ENCODE measurements at places on chromosomes 3 and 15.
A peak's percentile ranks its signal among the peaks of the same experiment; 100 is the strongest.

DNA sequence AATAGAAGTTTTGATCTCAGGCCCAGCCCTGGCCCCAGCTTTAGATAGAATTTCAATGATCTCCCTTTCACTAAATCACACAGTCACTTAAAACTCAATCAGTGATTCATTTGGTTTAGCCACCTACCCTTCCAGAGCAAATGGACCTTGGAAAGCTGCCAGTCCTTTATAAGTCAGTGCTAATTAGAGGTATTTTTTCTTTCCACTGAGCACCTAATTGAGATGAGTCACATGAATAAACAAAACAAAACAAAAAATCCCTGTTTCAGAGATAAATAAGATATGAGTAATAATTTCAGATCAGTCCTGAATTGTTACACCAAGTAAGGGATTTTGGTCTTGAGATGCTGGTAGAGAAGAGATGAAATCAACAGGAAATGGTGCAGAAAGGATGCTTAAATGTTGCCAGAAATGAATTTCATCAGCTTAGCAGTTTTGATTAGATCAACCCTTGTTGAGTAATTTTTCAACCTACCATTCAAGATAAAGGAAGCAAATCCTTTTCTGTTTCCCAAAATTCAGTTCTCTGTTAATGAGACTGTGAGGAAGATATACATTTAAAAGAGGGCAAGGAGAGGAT, 352.0 kb upstream of the COL8A1 start:
- H3K27ac ChIP-seq, result no peak overlapping the region
- no peak overlapping the region for H3K4me3 ChIP-seq
- no peaks in the 10 kb centered on the region for H3K36me3 ChIP-seq
- DNase-seq, result no peak
- H3K27me3 ChIP-seq, result no peaks in the 10 kb centered on the region
- H3K4me1 ChIP-seq, result no peaks in the 10 kb centered on the region

DNA sequence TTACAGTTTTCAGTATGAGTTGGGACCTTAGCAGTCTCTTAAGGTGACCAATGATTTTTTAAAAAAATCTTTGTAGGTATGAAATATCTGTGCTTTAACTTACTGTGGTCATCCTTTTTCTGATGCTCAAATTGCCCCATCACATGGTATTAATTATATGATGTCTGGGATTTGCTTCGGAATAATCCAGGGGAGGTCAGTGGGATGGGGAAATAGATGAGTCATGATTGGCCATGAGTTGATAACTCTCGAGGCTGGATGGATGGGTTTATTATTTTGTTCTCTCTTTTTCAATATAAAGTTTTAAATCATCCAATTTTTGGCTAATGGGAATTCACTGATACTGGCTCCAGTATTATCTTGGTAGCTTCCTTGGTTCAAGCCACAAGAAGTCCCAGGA, 370.3 kb upstream of the TPM1 start:
- no peaks in the 10 kb centered on the region for H3K4me1 ChIP-seq
- no peak overlapping the region for H3K4me3 ChIP-seq
- no peak for DNase-seq
- H3K36me3 ChIP-seq, result no peaks in the 10 kb centered on the region
- H3K27me3 ChIP-seq, result no peaks in the 10 kb centered on the region

DNA sequence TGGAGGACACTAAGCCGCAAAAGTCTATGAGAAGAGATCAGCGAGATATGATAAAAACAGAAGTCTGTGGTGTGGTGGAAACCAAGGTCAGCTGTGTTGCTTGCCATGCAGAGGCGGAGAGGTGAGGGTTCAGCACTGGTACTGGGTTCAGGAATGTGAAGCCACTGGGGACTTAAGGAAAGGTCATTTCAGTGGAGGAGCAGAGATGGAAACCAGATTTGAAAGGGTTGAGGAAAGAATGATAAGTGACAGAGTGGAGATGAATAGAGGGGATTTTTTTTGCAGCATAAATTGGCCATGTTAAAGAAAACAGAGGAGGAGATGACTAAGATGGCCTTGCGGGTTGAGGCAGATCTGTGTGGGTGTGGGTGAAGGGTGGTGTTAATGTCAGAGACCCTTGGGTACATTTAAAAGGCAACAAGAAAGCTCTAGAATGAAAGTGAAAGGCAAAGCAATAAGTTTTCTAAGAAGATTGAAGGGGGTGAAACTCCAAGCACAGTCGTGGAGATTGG, 265.5 kb downstream of the ADAMTSL3 start:
- no peaks in the 10 kb centered on the region for H3K27me3 ChIP-seq
- no peak overlapping the region for H3K27ac ChIP-seq
- H3K36me3 ChIP-seq, result no peaks in the 10 kb centered on the region
- no peak for DNase-seq
- no peaks in the 10 kb centered on the region for H3K4me1 ChIP-seq
- no peak overlapping the region for H3K4me3 ChIP-seq

DNA sequence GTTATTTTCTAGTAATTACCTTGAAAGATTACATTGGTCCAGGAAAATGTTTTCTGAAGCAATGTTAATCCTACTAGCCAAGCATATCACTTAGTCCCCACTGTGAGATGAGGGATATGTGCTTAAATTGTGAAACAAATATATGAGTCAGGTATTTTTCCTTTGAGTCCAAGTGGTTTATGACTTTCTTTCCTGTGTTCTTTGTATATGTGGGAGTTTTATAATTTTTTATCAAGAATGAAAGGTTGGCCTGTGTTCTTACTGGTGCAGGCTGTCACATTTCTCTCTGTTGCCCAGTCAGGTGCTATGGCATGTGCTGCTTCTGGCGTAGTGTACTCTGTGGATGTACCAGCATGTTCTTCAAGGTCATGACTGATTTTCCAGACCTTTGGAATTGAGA, 147.4 kb downstream of the CMSS1 start:
- no peaks in the 10 kb centered on the region for H3K27me3 ChIP-seq
- H3K4me1 ChIP-seq, result peaks cover 38% of the 10 kb centered on the region
- no peak for DNase-seq
- H3K4me3 ChIP-seq, result no peak overlapping the region

- no peak overlapping the region for H3K27ac ChIP-seq
- H3K4me3 ChIP-seq, result no peak overlapping the region
- DNase-seq, result no peak
- H3K27me3 ChIP-seq, result no peaks in the 10 kb centered on the region
- no peaks in the 10 kb centered on the region for H3K4me1 ChIP-seq
Measured at GRCh38 chr15:74158855-74159650, 14.5 kb upstream of the ISLR start.

- peak overlapping the region; percentile 17 for H3K27ac ChIP-seq
- peaks cover 6% of the 10 kb centered on the region for H3K4me1 ChIP-seq
- DNase-seq, result no peak
- H3K4me3 ChIP-seq, result no peak overlapping the region
- H3K27me3 ChIP-seq, result no peaks in the 10 kb centered on the region
Measured at GRCh38 chr3:38247366-38248035, 18.1 kb upstream of the SLC22A13 start.

DNA sequence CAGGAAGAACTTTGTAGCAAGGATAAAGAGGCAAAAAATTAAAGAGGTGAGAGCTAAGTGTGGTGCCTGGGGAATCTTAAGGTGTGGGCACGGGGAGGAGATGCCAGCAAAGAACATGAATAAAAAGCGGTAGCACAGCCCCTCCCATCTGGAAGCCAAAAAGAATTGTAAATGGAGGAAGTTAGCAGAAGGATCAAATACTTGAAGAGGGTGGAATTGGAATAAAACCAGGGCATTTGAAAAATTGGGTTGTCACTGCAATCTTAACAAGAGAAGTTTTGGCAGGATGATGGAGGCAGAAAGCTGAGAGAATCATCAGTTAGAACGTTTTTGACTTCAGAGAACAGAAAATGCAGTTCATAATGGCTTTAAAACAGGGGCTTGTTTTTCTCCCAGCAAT, 2.4 kb downstream of the CCR2 start:
- no peaks in the 10 kb centered on the region for H3K4me1 ChIP-seq
- H3K27ac ChIP-seq, result no peak overlapping the region
- H3K27me3 ChIP-seq, result peaks cover 38% of the 10 kb centered on the region
- no peaks in the 10 kb centered on the region for H3K36me3 ChIP-seq
- no peak for DNase-seq

GRCh38 chr3:113802795-113803455, 35.7 kb upstream of the GRAMD1C start:
- peaks cover 59% of the 10 kb centered on the region for H3K36me3 ChIP-seq
- H3K4me1 ChIP-seq, result no peaks in the 10 kb centered on the region
- no peak overlapping the region for H3K4me3 ChIP-seq
- H3K27me3 ChIP-seq, result no peaks in the 10 kb centered on the region
- no peak for DNase-seq

DNA sequence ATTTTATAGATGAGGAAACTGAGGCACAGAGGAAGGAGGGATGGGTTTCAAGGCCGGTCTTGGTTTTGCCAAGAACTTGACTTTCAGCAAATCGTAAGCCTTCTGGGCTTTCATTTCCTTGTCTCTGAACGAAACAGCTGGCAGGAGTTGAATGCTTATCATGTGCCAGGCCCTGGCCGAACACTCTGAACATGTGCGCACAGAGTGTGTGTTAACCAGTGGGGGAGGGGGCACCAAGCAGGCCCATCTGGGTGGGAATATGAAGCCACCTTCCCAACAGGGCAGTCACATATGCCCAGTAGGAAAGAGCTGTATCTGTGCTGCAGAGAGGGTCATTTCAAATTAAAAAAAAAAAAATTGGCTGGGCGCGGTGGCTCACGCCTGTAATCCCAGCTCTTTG, 29.3 kb downstream of the ZNF710 start:
- H3K27me3 ChIP-seq, result no peaks in the 10 kb centered on the region
- H3K4me1 ChIP-seq, result peaks cover 30% of the 10 kb centered on the region
- peaks cover 6% of the 10 kb centered on the region for H3K36me3 ChIP-seq
- DNase-seq, result peak; percentile 59
- no peak overlapping the region for H3K4me3 ChIP-seq

DNA sequence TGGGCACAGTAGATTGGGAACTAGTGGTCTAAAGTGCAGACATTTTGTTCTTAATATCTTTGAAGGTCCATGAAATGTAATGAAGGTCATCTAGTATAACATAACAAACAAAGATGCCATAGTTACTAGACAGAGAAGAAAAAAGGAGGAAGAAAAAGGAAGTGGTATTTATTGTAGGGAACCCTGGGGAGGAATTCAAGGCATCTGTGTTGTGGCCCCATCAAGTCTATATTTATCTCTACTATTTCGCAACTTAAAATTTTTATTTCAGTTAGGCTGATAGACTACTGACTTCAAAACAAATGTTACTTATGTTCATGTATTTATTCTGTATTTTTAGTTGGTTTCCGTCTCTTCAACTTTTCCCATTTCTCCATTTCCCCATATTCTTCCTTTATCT, 48.9 kb upstream of the ZDHHC23 start:
- no peaks in the 10 kb centered on the region for H3K36me3 ChIP-seq
- DNase-seq, result no peak
- no peak overlapping the region for H3K27ac ChIP-seq
- H3K4me3 ChIP-seq, result no peak overlapping the region
- no peaks in the 10 kb centered on the region for H3K27me3 ChIP-seq
- H3K4me1 ChIP-seq, result peaks cover 16% of the 10 kb centered on the region

GRCh38 chr15:94083467-94084052, 147.8 kb upstream of the MCTP2 start:
- no peaks in the 10 kb centered on the region for H3K27me3 ChIP-seq
- no peak for DNase-seq
- no peak overlapping the region for H3K27ac ChIP-seq
- no peak overlapping the region for H3K4me3 ChIP-seq

DNA sequence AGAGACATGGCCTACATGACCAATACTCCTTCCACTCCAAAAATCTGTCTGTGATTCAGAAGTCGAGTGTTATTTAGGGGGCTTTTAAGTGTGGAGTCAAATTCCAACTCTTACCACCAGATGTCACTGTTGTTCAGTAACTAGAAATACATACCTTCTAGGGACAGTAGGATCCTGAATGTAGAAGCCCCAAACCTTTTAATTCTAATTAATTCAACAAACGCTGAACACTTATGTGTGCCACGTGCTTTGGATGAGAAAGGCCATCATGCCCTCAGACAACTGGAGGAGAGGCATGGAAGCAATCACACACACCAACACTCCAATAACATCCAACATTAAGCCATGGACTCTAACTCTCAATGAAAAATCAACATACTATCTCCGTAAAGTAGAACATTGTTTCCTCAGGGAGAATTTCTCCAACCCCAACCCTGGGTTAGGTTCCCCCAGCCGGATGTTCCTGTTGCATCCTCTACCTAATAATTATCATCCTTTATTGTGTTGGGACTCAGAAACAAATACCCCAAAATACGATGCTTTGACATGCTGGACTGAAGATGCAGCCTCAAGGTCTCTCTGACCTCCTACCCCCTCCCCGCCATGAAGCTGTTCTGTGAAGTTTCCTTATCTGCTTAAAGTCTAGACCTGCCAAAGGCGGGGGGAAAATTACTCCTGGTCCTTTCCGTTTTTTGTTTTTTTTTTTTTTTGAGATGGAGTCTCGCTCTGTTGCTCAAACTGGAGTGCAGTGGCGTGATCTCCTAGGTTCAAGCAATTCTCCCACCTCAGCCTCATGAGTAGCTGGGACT, 8.0 kb upstream of the CCDC13 start:
- DNase-seq, result no peak
- H3K27me3 ChIP-seq, result no peaks in the 10 kb centered on the region
- no peak overlapping the region for H3K27ac ChIP-seq
- peaks cover 27% of the 10 kb centered on the region for H3K36me3 ChIP-seq
- H3K4me3 ChIP-seq, result no peak overlapping the region
- peaks cover 27% of the 10 kb centered on the region for H3K4me1 ChIP-seq

DNA sequence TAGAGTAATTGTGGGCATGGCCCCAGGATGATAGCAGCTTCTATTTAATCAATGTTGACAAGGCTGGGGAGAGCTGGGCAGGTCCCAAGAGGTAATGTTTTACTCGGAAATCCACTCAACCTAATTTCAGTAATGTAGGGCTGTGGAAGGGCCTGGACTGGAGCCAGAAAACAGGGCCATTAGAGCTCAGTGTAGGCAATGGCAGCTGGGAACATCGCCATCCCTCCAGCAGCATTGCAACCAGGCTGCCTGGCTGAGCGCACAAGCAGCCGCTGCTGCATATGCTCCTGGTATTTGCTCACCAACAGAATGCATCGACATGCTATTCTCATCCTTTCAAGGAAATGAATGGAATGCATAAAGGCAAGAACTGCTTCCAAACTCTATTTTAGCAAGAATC, 90.0 kb downstream of the GAP43 start:
- no peak overlapping the region for H3K27ac ChIP-seq
- H3K27me3 ChIP-seq, result no peaks in the 10 kb centered on the region
- H3K4me3 ChIP-seq, result no peak overlapping the region

DNA sequence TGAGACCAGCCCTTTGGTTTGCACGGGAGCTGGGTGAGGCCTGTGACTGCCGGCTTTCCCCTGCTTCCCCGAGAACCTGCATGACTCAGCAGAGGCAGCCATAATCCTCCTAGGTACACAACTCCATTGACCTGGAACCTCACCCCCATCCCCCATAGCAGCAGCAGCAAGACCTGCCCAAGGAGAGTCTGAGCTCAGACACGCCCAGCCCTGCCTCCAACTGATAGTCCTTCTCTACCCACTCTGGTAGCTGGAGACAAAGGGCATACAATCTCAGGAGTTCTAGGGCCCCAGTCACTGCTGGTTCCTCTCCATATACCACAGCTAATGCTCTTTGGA, 141.0 kb upstream of the ARHGEF26 start:
- no peaks in the 10 kb centered on the region for H3K36me3 ChIP-seq
- DNase-seq, result no peak
- no peak overlapping the region for H3K27ac ChIP-seq
- H3K4me1 ChIP-seq, result peaks cover 3% of the 10 kb centered on the region
- H3K4me3 ChIP-seq, result no peak overlapping the region

GRCh38 chr15:66236806-66237375, 16.7 kb downstream of the MEGF11 start:
- no peaks in the 10 kb centered on the region for H3K36me3 ChIP-seq
- H3K27ac ChIP-seq, result no peak overlapping the region
- no peak overlapping the region for H3K4me3 ChIP-seq
- peaks cover 3% of the 10 kb centered on the region for H3K27me3 ChIP-seq

- no peaks in the 10 kb centered on the region for H3K27me3 ChIP-seq
- H3K36me3 ChIP-seq, result no peaks in the 10 kb centered on the region
- no peak overlapping the region for H3K4me3 ChIP-seq
- no peak for DNase-seq
Measured at GRCh38 chr3:124125315-124125714, 133.4 kb upstream of the ROPN1 start.

Data from RWPE2 (cell line).